ENCODE measurements at places on chromosomes 13 and 19. TPM values are rescaled to one million over a fixed set of nuclear protein-coding genes. Genes with fewer than 3 reads are reported as not detected.

DNA sequence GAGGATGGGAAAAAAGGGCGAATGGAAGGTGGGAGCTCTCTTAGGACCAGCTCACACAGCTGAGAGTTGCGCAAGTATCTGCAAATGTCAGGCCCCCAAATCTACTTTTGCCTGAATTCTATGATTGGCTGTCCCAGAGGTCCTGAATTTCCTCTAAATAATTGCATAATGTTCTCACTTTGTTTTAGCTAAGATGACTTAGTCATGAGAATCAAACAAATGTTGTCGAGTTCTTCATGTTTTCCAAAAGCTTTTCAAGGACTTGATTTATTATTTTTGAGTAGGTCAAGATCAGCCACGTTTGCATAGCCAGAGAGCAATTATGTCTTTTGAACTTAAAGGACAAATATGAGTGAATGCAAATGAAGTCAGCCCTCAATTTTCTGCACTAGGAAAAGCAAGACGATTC lies 246.6 kb upstream of the MAB21L1 start:
- no peak for DNase-seq

DNA sequence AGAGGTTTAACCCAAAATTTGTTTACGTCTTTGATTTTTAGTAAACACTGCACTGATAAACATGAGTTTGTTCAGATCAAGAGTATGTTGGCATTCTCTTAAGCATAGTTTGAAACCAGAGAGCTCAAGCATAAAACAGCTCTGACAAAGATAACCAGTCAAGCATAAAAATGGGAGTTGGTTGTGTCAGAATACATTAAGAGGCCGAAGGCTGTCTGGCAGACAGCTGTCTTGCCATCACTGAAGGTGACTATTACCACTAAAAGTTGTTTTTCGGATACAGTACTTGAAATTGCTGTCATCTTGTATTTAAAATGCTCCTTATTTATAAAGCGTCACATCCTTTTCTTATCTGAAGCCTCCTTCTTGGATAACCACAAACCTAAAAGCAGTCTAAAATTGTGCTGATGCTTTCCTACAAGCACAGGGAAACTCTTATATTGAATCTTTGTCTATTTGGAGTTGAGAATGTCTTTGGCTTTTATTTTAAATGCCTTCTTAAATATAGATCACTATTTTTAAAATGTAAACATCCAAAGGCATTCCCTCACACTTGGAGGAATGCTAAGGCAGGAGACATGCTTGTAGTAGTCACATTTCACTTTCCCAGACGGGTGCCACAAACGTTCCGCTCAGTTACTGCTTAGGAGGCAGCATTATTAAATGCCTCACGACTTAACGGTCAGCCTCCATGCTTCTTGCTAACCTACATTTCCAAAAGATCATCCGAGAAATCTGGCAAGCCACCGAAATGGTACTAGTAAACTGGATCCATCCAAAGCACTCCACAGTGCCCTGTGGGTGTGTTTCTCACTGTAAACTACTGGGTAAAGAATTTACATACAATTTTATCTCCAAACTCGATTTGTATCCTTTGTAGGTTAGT lies 1.5 kb downstream of the SMAD9 start:
- no peak for DNase-seq

GRCh38 chr13:35549481-35549880 lies 73.0 kb upstream of the MAB21L1 start:
- no peak for DNase-seq

GRCh38 chr13:101545521-101545920 lies 93.0 kb downstream of the ITGBL1 start:
- DNase-seq = no peak

The FREM2 gene
- not detected for total RNA-seq

The EDNRB gene
- not detected for total RNA-seq
